ENCODE measurements at places on chromosomes 5 and 9.

GRCh38 chr9:35561468-35562261, 43.4 kb upstream of the TESK1 start:
- no peak for DNase-seq

DNA sequence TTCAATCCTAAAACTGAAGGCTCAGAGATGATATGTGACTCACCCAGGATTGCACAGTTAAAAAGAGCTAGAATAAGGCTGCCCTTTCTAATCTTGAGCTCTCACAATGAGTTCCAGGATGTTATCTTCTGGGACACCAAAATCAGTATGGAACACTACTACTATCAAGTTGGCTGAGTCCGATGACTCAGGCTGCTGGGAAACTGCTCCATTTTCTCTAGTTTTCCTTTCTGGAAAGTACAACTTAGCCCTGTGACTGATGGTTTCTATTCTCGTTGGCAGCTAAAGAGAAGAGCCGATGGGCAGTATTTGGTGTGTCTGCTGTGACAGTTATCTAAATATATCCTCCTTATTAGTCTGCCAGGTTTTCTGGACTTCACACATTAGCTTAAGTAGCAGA, 37.9 kb upstream of the DPYSL3 start:
- no peak for DNase-seq

- no peak for DNase-seq
Observed at GRCh38 chr5:126531543-126532120, 63.4 kb downstream of the ALDH7A1 start.

- DNase-seq: peak; percentile 38
Observed at GRCh38 chr5:14270209-14270702, 127.1 kb downstream of the TRIO start.

GRCh38 chr9:78671785-78672184, 374.9 kb downstream of the PSAT1 start:
- DNase-seq: no peak

DNA sequence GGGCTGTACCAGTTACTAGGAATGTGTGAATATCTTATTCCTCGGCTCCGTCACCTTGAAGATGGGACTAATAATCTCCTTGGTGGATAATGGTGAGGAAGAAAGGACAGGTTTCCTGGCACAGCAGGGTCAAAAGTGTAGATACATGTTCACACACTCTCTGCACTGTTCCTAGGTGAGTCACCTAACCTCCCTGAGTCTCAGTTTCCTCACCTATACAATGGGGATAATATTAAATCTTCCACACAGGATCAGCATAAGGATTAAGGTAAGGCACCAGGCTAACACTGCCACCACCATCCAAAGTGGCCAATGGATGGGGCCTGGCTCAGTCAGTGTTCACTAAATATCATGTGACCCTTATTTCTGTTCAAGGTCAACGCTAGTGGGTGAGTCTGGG, 66.9 kb downstream of the PSMB7 start:
- DNase-seq: no peak

GRCh38 chr9:4620881-4621555, 41.1 kb upstream of the PLPP6 start:
- DNase-seq: no peak

- no peak for DNase-seq
Observed at GRCh38 chr9:35906923-35907699, 1.1 kb downstream of the HRCT1 start.

DNA sequence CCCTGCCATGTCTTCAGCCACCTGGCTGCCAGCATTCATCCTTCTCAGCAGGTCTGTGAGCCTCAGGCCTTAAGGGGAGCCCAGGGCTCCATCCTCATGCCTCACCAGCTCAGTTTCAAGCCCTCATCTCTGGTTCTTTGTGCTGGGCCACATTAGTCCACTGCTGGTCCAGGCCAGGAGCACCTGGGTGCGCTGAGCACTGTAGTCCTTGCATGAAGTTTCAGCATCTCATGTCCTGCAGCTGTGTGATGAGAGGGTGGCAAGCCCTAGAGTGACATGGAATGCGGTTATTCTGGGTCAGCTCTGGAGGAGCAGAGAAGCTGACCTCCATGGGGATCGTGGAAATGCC, 42.7 kb downstream of the COL5A1 start:
- DNase-seq: no peak

GRCh38 chr9:88280816-88281382, 107.3 kb upstream of the SPIN1 start:
- DNase-seq: no peak

DNA sequence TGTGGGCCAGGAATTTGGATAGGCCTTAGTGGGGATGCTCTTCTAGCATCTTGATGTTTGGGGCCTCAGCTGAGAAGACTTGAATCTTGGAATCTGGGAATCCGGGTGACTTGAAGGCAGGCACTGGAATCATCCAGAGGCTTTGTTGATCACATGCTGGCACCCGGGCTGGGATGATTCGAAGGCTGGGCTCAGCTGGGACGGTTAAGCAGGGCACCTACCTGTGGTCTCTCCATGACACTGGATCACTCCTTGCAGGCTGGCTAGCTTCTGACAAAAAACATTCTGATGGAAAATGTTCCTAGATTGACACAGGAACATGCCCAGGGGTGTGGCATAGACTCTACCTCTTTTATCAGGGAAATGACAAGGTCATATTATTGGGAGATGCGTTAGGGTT, 149.1 kb downstream of the TENT4A start:
- no peak for DNase-seq

DNA sequence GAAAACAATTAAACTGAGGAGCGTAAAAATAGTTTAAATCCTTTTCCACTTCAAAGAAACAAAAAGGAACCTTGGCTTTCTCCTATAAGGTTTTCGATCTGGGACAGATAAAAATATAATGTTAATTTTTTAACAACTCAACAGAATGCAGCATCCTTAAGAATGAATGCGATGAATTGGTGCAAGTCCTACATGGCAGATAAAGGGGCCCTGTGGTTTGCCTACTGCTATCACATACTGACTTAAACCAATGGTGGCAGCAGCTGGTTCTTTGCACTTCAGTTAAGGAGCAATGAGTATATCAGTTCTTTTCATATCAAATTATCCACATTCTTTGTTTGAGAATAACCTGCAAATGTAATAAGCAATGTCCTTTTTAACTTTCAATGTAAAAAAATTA, 12.4 kb upstream of the TYRP1 start:
- no peak for DNase-seq

DNA sequence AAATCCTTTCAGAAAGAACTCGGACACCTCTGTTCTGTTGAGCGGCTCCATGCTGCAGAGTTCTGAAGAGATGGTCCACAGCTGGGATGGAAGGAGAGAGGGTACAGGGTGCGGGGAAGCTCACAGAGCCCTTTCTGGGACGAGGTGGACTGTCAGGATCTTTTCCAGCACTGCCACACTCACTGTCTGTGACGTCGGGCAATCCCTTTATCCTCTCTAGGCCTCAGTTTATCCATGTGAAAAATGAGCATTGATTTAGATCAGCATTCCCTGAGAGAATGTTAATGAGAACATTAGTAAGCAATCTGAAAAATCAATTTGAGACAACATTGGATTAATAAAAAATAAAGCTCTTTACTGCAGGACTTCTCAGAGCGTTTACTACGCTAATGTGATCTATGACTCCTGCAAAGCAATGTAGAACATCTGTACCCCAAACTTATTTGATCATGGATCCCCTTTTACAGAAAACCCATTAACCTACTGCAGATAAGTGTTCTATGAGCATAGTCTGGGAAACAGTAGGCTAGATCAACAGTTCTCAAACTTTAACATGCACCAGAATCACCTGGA, at the start of gene OR13J1:
Gene OR13J1, minus strand, starts transcription at position 51 of the 573 bp plus-strand sequence. Its CDS starts 0 bp downstream, at position 51.
- DNase-seq: no peak

GRCh38 chr5:77642738-77643653, 4.5 kb upstream of the OTP start:
- DNase-seq: no peak

- no peak for DNase-seq
Observed at GRCh38 chr5:174511714-174512253, 212.6 kb upstream of the MSX2 start.

DNA sequence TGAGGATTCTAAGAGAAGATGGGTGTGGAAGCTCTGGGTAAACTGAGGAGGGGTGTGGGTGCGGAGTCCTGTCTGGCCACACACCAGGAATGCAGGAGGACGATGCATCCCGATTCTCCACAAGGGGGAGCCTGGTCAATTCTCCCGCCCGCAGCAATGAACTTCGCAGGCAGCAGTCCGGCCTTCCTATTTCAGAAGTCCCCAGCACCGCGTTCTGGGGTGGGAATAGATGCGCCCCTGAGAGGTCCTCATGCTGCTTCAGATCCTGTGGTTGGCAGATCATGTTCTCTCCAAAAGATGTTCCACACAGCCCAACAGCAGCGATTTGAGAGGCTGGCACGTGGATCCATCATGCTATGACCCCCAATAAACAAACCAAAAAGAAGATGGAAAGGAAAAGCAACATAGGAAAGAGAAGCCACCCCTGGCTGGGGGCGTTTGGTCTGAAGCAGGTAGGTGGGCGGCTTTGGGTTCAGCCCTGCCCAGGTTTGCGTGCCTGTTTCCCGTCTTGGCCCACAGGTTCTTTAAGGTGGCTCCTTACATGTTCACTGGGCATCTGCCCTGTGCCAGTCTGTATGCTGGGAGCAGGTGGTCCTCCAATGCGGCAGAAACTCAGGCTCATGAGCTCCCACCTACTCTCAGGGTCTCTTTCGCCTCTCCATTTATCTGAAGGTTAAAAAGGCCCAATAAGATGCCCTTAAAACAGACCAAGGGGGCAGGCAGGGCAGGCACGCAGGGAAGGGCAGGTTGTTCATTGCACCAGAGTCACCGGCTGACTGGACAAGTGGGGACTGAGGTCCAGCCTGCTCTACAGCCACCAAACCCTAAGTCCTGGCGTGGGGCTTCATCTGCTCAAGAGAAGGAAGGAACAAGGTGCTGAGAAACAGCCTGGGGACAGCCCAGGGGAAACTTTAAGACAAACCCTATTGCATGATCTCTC, 171.6 kb downstream of the PAX5 start:
- DNase-seq: no peak

- no peak for DNase-seq
Observed at GRCh38 chr9:35142037-35142436, 19.8 kb upstream of the UNC13B start.

GRCh38 chr5:135345956-135346731, 52.9 kb downstream of the MACROH2A1 start:
- no peak for DNase-seq

DNA sequence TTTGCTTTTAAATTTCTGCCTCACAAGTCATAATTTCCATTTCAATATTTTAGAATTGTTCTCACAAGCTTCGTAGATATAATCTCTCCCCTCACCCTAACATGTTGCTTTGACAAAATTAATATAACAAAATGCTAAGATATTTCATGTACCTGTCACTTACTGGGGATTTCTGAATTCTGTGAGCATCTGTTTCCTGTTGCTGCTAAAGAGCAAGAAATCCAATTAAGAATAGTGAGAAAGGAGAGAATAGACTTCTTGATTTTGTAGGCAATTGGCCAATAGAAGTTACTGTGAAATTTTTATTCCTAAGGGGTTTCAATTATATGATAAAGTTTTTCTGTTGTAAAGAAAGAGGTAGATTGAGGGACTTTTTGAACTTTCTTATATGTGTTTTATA, 796.5 kb upstream of the ARRDC3 start:
- DNase-seq: no peak

- no peak for DNase-seq
Observed at GRCh38 chr5:123505633-123506032, 6.3 kb upstream of the CSNK1G3 start.

- no peak for DNase-seq
Observed at GRCh38 chr5:118545470-118545869, 442.9 kb downstream of the DTWD2 start.

DNA sequence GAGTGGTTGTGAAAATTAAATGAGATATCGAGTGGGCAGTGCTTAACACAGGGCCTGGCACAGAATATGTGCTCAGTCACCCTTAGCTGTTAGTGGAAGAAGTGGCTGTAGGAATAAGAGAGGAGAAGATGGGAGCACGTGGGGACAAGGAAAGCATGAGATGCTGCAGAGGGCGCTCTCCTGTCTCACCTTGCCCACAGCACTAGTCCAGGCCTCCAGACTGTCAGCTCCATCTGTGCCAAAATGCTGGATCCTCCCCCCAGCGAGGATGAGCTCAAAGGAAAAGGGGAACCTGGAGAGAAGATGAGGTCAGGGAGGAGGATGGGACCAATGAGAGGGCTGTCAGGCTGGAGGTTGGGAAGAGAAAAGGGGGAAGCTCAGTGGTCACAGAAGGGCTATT, 12.5 kb downstream of the ARAP3 start:
- no peak for DNase-seq

DNA sequence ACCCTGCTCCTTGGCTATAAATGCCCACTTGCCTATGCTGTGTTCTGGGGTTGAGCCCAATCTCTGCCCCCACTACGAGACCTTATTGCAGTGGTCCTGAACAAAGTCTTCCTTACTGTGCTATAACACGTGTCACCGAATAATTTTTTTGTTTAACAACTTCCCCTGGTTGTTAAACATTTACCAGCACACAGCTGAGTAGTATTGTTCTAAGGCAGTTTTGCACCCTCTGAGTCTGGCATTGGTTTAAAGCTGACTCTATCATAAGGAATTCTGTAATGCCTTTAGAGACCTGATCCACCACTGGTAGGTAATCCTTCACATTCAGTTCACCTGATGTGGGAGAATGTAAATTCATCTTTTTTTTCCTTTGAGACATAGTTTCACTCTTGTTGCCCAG, 25.6 kb upstream of the ANKRD31 start:
- DNase-seq: no peak

GRCh38 chr9:38036359-38037084, 32.5 kb downstream of the SHB start:
- no peak for DNase-seq

DNA sequence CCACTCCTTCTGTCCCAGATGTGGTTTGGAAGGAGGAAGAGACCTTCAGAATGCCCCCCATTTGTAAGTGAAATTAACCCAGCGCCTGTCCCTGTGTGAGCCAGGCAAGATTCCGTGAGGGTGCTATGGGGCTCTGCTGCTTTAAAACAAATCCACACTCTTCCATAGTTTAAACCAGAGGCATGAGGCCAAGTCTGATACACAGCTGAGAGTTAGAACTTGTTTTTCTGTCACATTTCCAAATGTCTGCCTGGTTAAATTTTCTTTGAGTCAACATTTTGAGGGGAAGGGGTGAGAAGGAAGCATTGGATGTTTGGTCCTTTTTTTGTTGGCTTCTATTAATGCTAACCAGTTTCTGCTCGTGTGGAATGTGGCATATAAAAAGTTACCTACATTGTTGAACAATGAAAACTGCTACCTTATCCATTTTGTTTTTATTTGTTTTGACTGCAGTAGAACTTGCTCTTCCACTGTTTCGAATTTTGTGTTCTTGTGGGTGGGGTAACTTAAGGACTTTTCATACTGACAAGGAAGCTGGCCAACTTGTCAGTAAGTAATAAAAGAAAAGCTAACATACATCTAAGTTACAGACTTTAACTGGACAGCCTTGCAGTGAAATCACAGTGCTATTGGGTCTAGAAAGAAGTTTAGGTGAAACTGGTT, 12.9 kb downstream of the RGMB start:
- DNase-seq: no peak

GRCh38 chr9:5305741-5306140, 1.2 kb upstream of the RLN2 start:
- no peak for DNase-seq

DNA sequence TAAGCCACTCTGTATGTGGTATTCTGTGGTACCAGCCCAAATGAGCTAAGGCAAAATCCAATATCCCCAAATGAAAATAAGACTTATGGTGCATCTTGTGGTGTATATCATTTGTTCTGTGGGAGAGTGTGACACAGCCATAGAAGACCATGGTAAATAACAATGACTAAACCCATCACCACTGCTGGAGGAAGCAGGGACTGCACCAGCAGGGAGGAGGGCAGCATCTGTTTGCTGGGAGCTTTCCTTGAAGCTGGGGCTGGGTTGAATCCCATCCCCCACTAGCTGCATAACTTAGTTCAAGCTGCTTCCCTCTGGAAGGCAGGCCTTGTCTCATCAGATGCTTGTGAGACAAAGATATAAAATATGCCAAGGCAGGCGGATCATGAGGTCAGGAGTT, 14.2 kb downstream of the GADD45G start:
- no peak for DNase-seq
